ENCODE measurements at places on chromosomes 6 and 20.

- no peak for DNase-seq
These were observed 69.5 kb downstream of the CSE1L start for GRCh38 chr20:49115564-49115963.

- DNase-seq: no peak
These were observed 85.8 kb downstream of the PLCG1 start for GRCh38 chr20:41223112-41223511.

- no peak for DNase-seq
These were observed 363.2 kb downstream of the QKI start for GRCh38 chr6:163777716-163778115.

- no peak for DNase-seq
These were observed 475.0 kb upstream of the SULF2 start for GRCh38 chr20:48260129-48260756.

DNA sequence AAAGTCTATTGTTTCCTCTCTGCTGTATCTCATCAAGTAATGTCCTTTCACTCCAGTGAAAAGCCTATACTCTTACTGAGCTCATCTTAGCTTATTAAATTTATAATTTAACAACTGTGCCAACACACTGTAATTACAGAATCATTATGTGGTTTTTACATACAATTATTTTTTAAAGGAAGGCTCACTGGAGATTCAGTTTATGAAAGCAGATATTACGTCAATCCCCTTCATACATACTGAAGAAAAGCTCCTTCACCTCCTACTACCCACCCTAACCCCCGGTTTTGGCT, 28.1 kb downstream of the ARHGAP18 start:
- no peak for DNase-seq

DNA sequence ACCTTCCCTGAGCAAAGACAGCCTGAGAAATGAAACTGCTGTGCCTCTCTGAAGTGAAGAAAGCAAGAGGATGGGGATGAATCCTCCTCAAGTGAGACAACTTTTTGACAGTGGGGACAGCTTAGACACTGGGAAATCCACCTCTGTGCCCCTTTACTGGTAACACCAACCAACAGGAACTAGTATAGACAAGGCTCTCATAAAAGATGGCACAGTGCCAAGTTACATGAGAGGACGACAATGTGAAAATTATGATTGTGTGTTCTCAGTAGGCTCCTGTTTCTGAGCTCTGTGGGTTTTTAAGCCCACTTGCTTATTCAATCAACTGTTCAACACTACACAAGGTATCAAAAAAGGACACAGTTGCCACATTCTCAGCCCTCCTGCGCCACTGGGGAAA, 41.6 kb upstream of the LYRM2 start:
- no peak for DNase-seq

- no peak for DNase-seq
These were observed 16.4 kb downstream of the SLCO4A1 start for GRCh38 chr20:62658593-62659178.

DNA sequence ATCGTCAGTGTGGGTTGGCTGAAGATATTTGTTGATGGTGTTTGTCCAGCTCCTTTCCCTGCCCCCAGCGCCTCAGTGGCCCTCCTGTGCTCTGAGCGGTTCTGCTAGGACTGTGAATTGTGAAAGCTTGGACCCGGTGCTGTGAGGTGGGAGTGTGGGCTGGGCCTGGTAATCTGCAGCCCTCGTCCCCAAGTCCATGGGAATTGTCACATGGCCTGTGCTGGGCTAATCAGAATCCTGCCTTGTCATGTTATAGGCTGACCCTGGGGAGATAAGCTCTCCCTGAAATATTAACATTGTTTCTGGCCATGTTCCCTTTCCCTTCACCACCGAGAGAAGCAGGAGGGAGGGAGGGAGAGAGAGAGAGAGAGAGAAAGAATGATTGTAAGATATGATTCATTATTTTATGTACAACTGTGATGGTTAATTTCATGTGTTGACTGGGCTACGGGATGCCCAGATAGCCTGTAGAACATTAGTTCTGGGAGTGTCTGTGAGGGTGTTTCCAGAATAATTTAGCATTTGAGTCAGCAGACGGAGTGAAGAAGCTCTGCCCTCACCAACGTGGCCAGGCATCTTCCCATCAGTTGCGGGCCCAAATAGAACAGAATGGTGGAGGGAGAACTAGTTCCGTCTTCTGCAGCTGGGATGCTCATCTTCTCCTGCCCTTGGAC, 62.4 kb downstream of the TFAP2C start:
- no peak for DNase-seq

DNA sequence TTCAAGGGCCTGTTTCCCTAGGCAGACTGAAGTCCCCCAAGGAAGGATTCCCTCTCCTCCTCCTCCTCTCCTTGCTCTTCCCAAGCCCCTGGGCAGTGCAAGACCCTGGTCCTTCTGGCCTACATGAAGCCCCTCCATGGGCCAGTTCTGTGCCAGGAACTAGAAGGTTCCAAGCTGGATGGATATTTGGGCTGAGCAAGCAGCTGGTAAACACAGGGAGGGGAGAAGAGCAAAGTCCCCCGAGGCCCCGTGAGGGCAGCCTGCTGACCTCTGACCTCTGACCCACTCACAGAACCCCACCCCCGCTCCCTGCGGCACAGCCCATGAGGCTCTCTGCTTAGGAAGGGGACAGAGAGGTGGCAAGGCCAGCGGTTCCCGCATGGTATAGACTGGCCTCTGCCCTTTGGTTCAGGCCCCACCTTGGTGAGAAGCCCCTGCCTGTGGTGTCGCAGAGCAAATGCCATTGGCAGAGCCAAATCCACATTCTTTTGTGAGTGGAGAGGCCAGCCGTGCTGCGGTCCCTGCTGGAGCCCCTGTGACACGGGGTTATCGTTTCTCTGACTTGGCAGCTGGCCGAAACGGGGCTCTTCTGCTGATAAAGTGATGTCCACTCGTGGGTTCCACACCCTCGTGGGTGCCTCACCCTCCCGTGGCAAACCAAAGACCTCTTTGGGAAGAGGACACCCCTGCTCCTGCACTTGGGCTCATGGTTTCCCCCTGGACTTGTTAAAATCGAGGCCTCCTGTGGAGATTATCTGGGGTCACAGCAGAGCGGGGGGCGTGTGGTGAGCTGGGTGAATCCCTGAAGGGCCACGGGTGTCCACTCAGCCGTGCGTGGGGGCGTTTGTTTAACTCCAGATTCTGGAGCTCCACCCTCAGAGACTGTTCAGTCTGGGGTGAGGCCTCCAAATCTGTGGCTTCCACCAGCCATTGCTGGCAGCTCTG, 2.1 kb upstream of the CHRNA4 start:
- no peak for DNase-seq

Measured in upper lobe of right lung (tissue), 1 donor.